ENCODE measurements at places on chromosomes 4 and X.

DNA sequence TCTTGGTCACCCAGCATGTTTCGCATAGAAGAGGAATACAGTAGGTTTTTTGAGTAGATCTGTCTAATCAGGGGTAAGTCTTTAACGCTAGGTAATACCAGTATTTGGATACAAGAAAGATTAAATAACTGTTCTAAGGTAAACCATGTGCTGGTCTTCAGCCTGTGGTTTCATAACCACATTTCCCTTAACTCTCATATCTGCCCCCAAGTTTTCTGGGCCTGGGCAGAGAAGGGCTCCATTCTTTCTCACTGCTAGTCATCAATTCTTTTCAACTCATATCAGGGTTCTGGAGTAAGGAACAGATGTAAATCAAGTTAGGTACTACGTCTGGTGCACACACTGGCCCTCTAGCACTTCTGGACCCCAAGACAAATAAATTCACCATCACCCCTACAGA lies 49.0 kb downstream of the DHX15 start:
- no peak for DNase-seq

DNA sequence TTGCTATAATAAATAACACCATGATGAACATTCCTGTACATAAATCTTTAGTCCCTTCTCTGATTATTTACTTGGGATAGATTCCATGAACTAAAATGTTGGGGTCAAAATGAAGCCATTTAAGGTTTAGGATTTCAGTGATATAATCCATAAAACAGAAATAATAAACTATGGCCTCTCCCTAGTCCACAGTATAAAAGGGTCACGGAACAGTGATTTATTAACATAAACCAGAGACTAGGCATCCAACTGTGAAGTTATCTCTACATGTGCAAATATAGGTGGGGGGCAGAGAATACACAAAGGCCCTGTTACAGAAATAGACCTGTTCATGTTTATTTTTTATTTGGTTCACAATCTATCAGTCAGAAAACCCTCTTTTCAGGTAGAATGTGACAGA lies 499.1 kb upstream of the SLIT2 start:
- DNase-seq = no peak

DNA sequence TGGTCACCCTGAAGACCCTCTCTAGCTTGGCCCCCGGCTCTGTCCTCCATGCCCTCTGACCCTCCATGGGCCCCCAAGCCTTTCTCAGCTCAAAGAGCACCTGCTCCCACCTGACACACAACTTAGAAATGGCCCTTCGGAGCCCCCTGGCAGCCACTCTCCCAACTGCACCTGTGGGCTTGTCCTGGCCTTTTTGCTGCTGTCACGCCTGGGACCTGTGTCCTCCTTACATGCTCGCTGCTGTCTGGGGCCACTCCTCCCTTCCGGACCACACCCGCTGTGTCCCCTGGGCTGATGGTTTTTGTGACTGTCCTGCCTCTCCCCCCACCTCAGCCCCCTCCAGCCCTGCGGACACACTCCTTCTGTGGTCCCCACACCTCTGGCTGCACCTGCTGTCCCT lies 106.2 kb upstream of the AFAP1 start:
- DNase-seq = no peak

DNA sequence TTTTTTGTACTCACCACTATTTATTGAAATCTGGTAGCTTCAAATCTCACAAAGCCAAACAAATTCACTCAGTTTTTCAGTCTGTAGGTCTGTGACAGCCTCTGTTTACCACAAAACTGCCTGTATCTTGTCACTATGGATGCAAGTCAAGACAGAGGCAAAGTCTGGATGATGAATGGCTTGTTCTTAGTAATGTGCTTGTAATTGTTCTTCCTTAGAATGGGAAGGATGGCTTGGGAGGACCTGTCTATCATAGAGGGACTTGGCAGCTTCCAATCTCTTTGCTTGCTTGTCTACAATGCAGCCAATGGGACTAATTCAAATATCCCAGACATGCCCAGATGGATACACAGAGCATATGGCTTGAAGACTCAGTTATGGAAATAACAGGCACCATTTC lies 141.2 kb upstream of the SCML1 start:
- DNase-seq = no peak

DNA sequence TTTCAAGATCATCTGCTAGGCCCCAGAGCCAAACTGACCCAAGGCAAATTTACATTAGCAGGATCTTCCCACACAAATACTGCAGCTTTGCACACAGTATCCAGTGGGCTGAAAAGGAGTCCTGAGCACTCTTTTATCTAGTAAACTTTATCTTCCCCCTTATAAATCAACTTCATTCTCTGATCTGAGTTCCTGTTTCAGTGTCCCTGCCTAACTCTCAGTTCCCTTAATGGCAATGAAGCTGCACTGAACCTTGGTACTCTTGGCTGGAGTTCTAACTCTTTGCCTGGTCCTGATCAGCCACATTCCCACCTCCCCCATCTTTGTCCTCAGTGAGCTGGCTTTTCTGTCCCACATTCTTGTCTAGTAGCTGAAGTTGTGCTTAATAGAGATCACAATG lies 37.4 kb downstream of the EDA2R start:
- DNase-seq = no peak

- DNase-seq = no peak
Observed at GRCh38 chr4:102858828-102859464, 9.8 kb upstream of the CISD2 start.

DNA sequence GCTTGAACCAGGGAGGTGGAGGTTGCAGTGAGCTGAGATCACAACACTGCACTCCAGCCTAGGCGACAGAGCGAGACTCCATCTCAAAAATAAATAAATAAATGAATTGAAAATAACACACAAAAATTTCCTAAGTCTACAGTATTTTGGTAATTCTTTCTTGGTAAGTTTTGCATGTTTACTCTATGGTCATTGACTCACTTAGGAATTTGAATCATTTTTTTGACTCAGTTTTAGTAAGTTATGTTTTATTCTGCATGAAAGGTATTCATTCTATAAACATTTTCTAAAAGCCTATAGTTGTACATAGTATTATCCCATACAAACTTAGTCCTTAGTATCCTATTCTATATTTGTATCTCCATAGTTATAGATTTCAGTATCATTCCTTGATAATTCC lies 772.9 kb upstream of the SLIT2 start:
- no peak for DNase-seq

Data from Kasumi-1 (cell line).